ENCODE measurements at places on chromosomes 3 and 15. TPM values are rescaled to one million over a fixed set of nuclear protein-coding genes. Genes with fewer than 3 reads are reported as not detected.

- DNase-seq: no peak
Observed at GRCh38 chr3:22981861-22982260, 221.3 kb upstream of the UBE2E2 start.

DNA sequence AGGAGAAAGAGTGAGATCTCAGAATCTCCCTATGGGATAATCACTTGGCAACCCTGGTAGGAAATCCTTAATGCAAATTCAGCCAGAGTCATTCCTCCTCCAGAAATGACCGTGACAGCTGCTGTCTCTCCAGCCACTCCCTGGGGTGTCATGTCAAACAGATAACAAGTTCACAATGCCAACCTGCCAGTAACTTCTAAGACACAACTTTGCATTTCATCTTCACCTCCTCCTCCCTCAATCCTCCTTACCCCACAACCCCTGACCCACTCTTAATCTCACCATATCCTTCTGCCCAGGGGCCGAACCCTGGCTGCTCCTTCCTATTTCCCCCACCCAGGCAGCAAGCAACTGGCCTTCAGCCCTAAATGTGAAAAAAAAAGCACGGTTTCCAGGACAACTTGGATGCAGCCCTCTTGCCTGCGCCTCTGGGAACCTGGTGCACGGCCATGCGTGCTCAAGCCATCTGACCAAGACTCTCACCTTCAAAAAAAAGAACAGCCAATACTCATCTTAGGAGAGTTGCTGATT, 166.0 kb downstream of the NTRK3 start:
- peak; percentile 25 for DNase-seq

GRCh38 chr15:57432141-57432741, 55.9 kb downstream of the CGNL1 start:
- DNase-seq: peak; percentile 61

DNA sequence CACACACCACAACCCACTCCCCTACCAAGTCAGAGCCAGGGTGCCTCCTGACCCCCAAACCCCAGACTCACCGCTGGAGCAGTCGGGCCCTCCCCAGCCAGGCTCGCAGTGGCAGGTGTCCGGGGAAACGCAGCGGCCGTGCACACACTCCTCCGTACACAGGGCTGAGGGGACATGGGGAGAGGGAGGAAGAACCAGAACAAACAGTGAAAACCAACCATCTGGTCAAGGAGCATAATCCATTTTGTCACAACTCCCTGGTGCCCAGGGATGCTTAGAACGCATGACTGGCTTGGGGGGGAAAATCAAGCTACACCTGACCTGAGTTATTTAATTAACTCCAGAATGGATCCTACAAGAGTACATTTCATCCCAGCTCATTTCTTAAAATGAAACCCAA, 159.2 kb downstream of the MEGF11 start:
- no peak for DNase-seq

DNA sequence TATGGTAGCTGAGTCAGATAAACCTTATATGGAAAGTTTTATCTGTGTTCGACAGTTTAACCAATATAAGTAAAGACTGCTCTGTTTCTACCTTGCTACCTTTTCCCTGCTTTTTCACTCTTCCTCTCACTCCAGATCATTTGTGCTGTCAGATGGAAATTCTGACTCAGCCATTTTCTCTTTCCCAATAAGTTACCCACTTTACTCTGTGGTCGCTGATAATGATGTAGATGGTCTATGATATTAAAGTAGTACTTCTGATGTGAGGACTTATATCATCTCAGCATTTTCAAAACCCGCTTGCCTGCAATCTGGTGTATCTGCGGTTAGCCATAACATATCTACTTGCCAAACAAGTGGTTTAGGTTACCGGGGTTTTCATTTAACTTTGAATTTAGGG, 15.0 kb upstream of the UTS2B start:
- DNase-seq: peak; percentile 37

- DNase-seq: no peak
Observed at GRCh38 chr15:47466357-47466756, 250.9 kb upstream of the SEMA6D start.

- no peak for DNase-seq
Observed at GRCh38 chr3:182692695-182693094, 100.6 kb upstream of the ATP11B start.

The BDH1 gene
- 13.4 TPM for total RNA-seq

The FRMD5 gene
- 59.7 TPM for total RNA-seq

The LPCAT4 gene
- 95.6 TPM for total RNA-seq
